ENCODE measurements at places on chromosomes 12 and 14.

DNA sequence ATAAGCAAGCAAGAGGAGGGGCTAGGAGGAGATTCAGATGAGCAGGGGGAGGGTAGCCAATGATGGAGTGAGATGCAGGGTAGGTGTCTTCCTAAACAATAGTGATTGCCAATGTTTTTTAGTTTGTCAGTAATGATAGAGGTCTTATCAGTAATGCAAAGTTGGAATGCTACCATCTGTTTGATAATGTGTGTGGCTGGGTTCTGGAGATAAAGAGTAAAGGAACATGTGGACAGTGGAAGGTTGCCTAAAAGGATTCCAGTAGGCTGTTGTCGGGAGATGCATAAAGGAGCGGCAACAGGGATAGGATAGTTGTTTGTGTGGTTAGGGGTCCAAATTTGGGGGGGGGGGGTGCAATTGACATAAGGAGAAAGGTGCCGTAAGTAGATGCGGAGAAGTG is 52.5 kb downstream of the TESPA1 start:
- DNase-seq: no peak

DNA sequence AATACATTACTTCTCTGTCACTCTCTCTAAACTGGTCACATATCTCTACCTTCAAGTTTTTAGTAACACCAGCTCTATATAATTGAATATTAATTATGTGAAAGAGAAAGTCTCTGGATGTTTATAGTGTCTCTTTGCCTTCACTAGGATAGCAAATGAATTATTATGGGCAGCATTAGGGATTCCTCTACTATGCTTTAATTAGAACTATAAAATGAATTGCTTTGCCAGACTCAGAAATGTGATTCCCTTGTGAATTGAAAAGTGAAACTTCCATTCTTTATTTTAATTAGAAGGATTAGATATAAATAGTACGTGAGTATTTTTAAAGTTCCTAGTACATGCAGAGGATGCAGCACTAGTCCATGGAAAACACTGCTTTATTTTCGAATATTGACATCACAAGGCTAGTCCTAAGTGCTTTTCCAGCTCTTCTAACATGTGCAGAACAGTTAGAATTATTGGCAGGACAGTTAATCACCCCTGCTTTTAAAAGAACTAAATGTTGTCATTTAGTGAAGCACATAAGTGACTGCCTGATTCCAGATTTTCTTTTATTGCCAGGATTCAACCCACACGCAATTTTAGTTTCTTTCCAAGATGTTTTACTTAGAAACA is 23.0 kb upstream of the REP15 start:
- DNase-seq: no peak

- DNase-seq: no peak
Observed at GRCh38 chr12:13734584-13735152, 246.7 kb downstream of the GRIN2B start.

GRCh38 chr12:24759155-24759554 is 189.7 kb downstream of the BCAT1 start:
- no peak for DNase-seq

- DNase-seq: no peak
Observed at GRCh38 chr14:92737619-92738188, 10.7 kb downstream of the LGMN start.

GRCh38 chr12:111645433-111645832 is 40.3 kb downstream of the BRAP start:
- DNase-seq: no peak

GRCh38 chr12:62332598-62332997 is 72.4 kb downstream of the USP15 start:
- DNase-seq: no peak

- no peak for DNase-seq
Observed at GRCh38 chr14:64979336-64980074, 7.2 kb upstream of the FNTB start.

DNA sequence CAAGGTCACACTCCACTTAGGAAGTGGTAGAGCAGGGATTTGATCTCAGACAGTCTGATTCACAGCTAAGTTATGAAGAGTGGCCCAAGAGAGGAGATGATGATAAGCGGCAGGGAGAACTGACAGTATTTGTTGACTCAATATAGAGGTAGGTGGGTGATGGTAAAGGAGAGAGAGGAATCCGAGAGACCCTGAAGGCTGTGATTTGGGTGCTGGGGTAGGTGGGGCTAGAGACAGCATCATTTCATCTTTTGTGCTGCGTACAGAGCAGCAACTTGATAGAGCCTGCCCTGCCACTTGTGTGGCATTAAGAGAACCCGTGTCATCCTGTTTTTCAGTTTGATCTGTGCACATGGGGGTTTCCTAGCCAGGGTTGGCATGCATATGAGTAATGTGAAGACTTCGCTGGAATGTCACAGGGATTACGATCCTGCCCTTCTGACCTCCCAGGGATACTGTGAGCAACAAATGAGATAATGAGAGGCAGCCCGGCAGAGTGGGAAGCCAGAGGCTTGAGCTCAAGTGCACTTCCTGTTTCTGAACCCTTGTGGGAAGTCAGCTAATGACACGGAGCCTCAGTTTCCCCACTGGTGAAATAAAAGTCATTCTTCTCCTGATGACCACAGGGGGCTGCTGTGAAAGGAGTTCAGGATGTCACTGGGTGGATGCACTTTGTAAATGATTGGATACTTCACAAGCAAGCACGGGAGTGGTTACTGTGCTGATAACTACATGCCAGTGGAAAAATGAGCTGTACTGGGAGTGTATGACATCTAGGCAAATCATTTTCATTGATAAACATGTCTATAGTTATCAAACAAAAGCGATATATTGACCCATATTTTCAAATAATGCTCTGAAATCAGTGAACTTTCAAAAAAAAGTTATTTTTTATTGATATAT is 59.5 kb upstream of the IGF1 start:
- no peak for DNase-seq

DNA sequence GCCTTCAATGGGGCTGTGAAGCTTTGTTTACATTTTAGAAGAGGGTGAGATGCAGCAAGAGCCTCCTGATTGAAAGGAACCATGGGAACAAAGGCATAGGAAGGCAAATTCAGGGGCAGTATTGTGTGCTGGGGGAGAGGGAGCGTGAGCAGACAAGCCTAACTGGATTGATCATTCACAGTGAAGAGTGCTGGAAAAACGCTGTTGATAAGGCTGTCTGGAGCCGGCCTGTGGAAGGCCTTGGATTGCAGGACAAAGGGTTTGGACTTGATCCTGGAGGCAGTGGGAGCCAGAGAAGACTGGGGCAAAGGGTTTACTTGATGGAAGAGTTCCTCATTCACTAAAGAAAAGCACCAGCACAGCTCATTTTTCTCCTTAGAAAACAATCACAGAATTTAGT is 160.5 kb downstream of the PAH start:
- DNase-seq: no peak

All from activated CD4-positive, alpha-beta T cell treated with anti-CD3 and anti-CD28 coated beads, Interleukin-2, amount 10 ng/mL, durations not matched to agents 24 days and 14 days (primary cell).